T-helper 17 cell (primary cell): ENCODE measurements at places on chromosomes 6 and 20. TPM values are rescaled to one million over a fixed set of nuclear protein-coding genes. Genes with fewer than 3 reads are reported as not detected.
A peak's percentile ranks its signal among the peaks of the same experiment; 100 is the strongest.

DNA sequence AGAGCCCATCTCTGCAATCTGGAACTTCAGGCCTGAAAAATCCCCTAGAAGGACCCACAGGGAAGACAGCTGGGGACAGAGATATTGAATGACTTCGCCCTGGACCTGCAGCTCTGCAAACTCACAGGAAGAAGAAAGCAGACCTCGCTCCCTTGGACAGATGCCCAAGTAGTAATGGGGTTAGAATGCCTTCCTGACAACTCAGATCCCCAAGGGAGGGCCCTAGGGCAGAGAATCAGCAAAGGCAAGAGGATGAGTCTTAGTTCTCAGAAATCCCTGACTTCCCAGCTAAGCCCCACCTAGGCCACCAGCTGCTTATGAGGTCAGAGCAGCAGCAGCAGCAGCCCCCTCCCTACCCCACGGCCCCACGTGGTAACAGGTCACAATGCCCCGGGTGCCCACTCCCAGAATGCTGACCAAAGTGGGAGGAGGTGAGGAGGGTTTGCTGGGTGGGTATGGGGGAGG, at the start of gene C20orf141:
TSS of gene C20orf141 (plus strand) at position 401 of the 465 bp plus-strand sequence. CDS start 198 bp downstream, outside the sequence.
- no peak for DNase-seq
- peaks cover 29% of the 10 kb centered on the region for H3K27me3 ChIP-seq
- H3K27ac ChIP-seq: no peak within 1 kb of the TSS
- peaks cover 3% of the 10 kb centered on the region for H3K36me3 ChIP-seq

Gene FRK
- total RNA-seq: 0.02 TPM

GRCh38 chr6:6556161-6556737, 32.3 kb upstream of the LY86 start:
- DNase-seq: no peak
- H3K4me3 ChIP-seq: peak overlapping the region; percentile 9

GRCh38 chr6:142433419-142433818, 131.6 kb downstream of the ADGRG6 start:
- H3K4me1 ChIP-seq: no peaks in the 10 kb centered on the region
- no peak overlapping the region for H3K27ac ChIP-seq
- DNase-seq: no peak
- peaks cover 5% of the 10 kb centered on the region for H3K27me3 ChIP-seq

DNA sequence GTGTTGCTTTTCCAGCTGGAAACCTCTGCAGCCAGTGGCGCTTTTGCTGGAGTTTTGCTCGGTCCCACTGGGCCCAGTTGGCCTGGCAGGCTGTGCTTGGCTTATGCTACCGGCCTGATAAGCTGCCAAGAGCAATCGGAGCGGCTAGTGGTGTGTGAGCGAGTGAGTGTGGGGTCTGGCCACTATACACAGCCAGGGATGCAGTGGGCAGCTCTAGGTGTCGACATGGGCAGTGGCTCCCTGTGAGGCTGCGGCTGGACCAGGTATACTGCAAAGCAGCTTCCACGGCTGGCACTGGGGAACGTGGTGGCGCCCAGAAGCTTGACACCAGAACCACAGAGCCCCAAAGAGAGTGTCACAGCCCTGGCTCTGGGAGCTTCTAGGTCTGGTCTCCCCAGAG, 996.5 kb downstream of the GRIK2 start:
- no peak overlapping the region for H3K4me3 ChIP-seq
- no peak for DNase-seq
- no peaks in the 10 kb centered on the region for H3K36me3 ChIP-seq
- no peaks in the 10 kb centered on the region for H3K27me3 ChIP-seq

DNA sequence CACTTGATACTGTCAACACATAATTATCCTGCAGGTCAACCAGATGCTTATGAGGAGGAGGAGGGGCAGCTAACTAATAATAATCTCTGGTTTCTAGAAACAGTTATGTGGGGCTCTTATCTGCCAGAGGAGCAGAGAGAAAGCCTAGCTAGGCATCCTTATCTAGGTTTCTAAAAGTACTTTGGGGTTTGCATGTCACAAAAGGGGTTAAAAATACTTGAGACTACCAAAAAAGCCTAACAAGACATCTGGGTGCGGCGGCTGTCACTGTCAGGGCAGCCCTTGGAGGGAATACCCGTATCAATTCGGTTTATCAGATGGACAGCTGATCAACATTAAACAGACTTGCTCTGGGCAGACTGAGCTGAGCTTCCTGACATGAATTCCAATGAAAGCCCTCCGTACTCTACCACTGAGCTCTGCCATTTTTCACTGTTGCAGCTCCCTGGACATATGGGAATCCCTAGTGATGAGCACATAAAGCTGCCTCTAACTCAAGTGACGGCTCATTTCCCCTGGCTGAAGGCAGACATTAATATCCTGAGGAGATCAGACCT, 166.6 kb downstream of the PDSS2 start:
- no peak overlapping the region for H3K4me3 ChIP-seq
- no peak for DNase-seq
- H3K27ac ChIP-seq: no peak overlapping the region
- H3K4me1 ChIP-seq: peaks cover 10% of the 10 kb centered on the region
- H3K27me3 ChIP-seq: no peaks in the 10 kb centered on the region

- H3K27me3 ChIP-seq: peaks cover 73% of the 10 kb centered on the region
- H3K36me3 ChIP-seq: peaks cover 7% of the 10 kb centered on the region
- DNase-seq: no peak
- no peak overlapping the region for H3K27ac ChIP-seq
Observed at GRCh38 chr6:27303613-27304272, 8.3 kb downstream of the POM121L2 start.

DNA sequence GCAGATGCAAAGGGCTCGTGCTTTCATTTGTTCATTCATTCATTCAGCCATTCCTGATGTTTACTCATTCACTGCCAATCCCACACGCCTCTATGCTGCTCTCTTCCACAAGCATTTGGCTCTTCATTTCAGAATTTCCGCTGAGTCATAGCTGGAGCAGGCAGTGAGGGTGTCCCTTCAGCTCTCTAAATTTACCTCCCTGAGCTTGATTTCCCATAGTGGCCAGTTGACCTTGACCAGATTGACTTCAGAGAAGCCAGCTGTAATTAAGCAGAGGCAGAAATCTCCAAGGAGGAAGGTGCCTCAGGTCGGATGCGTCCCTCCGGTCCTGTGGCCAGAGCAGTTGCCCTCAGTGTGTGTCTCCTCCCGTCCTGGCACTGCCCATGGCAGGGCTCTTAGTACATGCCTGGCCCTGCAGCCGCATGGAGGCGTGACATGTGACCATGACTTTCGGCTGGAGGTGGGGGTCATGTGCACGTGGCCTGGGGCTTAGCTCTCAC, 267.2 kb upstream of the ECI2 start:
- no peak for DNase-seq
- peaks cover 12% of the 10 kb centered on the region for H3K27me3 ChIP-seq
- no peak overlapping the region for H3K27ac ChIP-seq

Gene MICB
- 16.5 TPM for total RNA-seq

- no peak overlapping the region for H3K4me3 ChIP-seq
- H3K27ac ChIP-seq: no peak overlapping the region
- no peak for DNase-seq
- peaks cover 25% of the 10 kb centered on the region for H3K27me3 ChIP-seq
Observed at GRCh38 chr6:167670938-167671338, 155.8 kb upstream of the AFDN start.

GRCh38 chr6:16316741-16317251, 78.4 kb downstream of the GMPR start:
- H3K4me3 ChIP-seq: peak overlapping the region; percentile 60
- peaks cover 44% of the 10 kb centered on the region for H3K4me1 ChIP-seq
- H3K27me3 ChIP-seq: no peaks in the 10 kb centered on the region
- H3K36me3 ChIP-seq: peaks cover 5% of the 10 kb centered on the region

Gene ANKRD6
- total RNA-seq: 7.9 TPM

GRCh38 chr6:84193114-84193708, 34.2 kb downstream of the CEP162 start:
- no peak for DNase-seq
- H3K4me3 ChIP-seq: no peak overlapping the region
- peaks cover 19% of the 10 kb centered on the region for H3K36me3 ChIP-seq

Gene SLC17A2
- not detected for total RNA-seq

DNA sequence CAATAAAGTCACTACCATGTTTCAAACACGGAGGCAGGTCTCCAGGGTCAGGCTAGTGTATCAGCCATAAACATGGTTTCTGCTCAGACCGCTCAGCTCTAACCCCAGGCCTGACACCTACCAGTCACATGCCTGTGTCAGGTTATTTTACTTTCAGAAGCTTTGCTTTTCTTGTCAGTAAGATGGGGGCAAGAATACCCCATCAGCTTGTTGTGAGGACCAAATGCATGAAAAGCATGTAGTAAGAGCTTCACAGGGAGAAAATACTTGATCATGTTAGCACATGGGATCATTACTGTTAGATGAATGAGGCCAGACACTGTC, 65.2 kb upstream of the PIM1 start:
- H3K4me1 ChIP-seq: peaks cover 22% of the 10 kb centered on the region
- peak overlapping the region; percentile 97 for H3K27ac ChIP-seq
- no peak for DNase-seq
- no peaks in the 10 kb centered on the region for H3K36me3 ChIP-seq
- no peaks in the 10 kb centered on the region for H3K27me3 ChIP-seq

DNA sequence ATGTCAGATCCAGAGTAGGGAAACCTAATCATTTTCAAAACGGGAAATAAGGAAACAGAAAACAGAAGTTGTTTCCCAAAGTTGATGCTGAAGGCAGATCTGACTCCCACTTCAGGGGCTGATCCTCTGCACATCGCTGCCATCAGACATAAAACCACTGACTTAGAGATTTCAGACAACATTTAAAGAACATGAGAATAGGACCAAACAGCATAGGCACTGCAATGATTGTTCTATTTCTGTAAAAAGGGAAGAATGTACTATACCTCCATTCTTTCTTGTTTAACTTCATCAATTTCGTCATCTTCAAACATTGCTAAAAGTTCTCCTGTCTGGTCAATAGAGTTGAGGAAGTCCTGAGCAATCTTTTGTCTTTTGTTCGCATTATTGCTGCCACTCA, 324.7 kb upstream of the RUNX2 start:
- H3K36me3 ChIP-seq: no peaks in the 10 kb centered on the region
- no peaks in the 10 kb centered on the region for H3K27me3 ChIP-seq
- no peak for DNase-seq
- no peak overlapping the region for H3K4me3 ChIP-seq
- H3K4me1 ChIP-seq: peaks cover 14% of the 10 kb centered on the region

Gene BPI
- total RNA-seq: not detected

DNA sequence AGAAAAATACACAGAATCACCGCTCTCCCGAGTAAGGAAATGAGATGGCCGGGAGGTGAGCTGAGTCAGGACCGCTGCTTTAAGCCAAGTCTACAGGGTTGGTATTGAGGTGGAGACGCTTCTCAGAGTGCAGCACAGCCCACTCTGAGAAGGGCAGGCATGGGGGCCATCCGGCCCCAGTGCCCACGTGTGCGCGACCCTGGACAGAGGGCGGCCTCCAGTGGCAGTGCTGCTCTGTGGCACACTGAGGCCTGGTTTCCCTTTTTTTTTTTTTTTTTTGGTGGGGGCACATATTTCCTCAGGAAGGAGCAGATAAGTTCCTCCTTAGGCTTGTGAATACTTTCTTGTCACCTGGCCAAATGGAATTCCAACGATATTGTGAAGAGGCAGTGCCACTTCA, 88.8 kb downstream of the FOXC1 start:
- H3K4me1 ChIP-seq: peaks cover 2% of the 10 kb centered on the region
- no peaks in the 10 kb centered on the region for H3K27me3 ChIP-seq
- no peak overlapping the region for H3K4me3 ChIP-seq
- no peak for DNase-seq

Gene NTSR1
- total RNA-seq: 0.10 TPM

GRCh38 chr6:25601800-25602673, 50.0 kb upstream of the SCGN start:
- no peak for DNase-seq
- H3K27ac ChIP-seq: no peak overlapping the region
- H3K27me3 ChIP-seq: peaks cover 5% of the 10 kb centered on the region
- no peak overlapping the region for H3K4me3 ChIP-seq
- peaks cover 5% of the 10 kb centered on the region for H3K36me3 ChIP-seq

Gene DSP
- not detected for total RNA-seq

Gene IL17F
- total RNA-seq: 0.68 TPM

DNA sequence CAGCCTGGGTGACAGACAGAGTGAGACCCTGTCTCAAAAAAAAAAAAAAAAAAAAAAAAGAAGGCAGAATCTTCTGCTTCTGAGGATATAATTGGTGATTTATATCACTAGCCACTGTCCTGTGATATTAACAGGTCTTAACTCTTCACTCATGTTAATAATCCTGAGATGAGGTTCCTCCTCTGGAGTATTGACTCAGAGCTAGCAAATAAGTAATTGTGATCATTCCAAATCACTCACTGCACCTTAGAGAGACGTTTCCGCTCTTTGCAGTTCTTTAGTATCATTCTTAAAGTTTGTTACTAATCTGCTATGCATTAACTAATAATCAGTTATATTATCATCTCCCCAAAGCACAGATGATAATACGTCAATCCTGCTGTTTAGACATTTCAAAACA, 41.6 kb upstream of the NOX3 start:
- peaks cover 15% of the 10 kb centered on the region for H3K27me3 ChIP-seq
- H3K36me3 ChIP-seq: no peaks in the 10 kb centered on the region
- no peak overlapping the region for H3K4me3 ChIP-seq
- DNase-seq: no peak
- H3K27ac ChIP-seq: no peak overlapping the region

- no peak overlapping the region for H3K4me3 ChIP-seq
- DNase-seq: no peak
- no peaks in the 10 kb centered on the region for H3K27me3 ChIP-seq
- H3K27ac ChIP-seq: no peak overlapping the region
- H3K36me3 ChIP-seq: peaks cover 3% of the 10 kb centered on the region
Observed at GRCh38 chr20:18645196-18645745, 57.4 kb downstream of the DTD1 start.

- H3K27me3 ChIP-seq: no peaks in the 10 kb centered on the region
- H3K36me3 ChIP-seq: peaks cover 2% of the 10 kb centered on the region
- no peak overlapping the region for H3K27ac ChIP-seq
- no peak overlapping the region for H3K4me3 ChIP-seq
- H3K4me1 ChIP-seq: no peaks in the 10 kb centered on the region
- no peak for DNase-seq
Observed at GRCh38 chr20:1062334-1063010, 55.9 kb upstream of the PSMF1 start.

Gene INSM1
- total RNA-seq: not detected

- no peak overlapping the region for H3K4me3 ChIP-seq
- H3K4me1 ChIP-seq: peaks cover 5% of the 10 kb centered on the region
- DNase-seq: no peak
- H3K27me3 ChIP-seq: peaks cover 22% of the 10 kb centered on the region
Observed at GRCh38 chr6:40476673-40477072, 110.5 kb downstream of the LRFN2 start.

GRCh38 chr6:13638014-13638413, 22.9 kb downstream of the NOL7 start:
- peak overlapping the region; percentile 79 for H3K27ac ChIP-seq
- H3K4me1 ChIP-seq: peaks cover 23% of the 10 kb centered on the region
- peaks cover 9% of the 10 kb centered on the region for H3K36me3 ChIP-seq

DNA sequence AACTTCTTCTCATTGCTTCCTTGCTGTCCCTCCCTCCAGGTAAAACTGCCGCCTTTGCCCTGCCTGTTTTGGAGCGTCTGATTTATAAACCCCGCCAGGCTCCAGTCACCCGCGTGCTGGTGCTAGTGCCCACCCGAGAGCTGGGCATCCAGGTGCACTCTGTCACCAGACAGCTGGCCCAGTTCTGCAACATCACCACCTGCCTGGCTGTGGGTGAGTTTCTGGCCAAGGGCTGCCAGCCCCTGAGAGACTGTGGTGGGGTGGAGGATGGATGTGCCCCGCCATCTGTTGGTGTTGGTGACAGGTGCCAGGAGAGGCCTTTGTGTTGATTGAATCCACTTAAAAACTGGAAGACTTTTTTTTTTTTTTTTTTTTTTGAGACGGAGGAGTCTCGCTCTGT, 9.5 kb downstream of the DDX27 start:
- peaks cover 4% of the 10 kb centered on the region for H3K4me1 ChIP-seq
- no peaks in the 10 kb centered on the region for H3K27me3 ChIP-seq
- peaks cover 10% of the 10 kb centered on the region for H3K36me3 ChIP-seq

Gene CALHM4
- total RNA-seq: not detected

Gene LHFPL5
- not detected for total RNA-seq
